ENCODE measurements at places on chromosomes 11 and 22. TPM values are rescaled to one million over a fixed set of nuclear protein-coding genes. Genes with fewer than 3 reads are reported as not detected.

- peak; percentile 72 for DNase-seq
These were observed 11.2 kb upstream of the MALAT1 start for GRCh38 chr11:65487467-65488272.

GRCh38 chr22:31278151-31278621, 14.1 kb downstream of the PIK3IP1 start:
- no peak for DNase-seq

DNA sequence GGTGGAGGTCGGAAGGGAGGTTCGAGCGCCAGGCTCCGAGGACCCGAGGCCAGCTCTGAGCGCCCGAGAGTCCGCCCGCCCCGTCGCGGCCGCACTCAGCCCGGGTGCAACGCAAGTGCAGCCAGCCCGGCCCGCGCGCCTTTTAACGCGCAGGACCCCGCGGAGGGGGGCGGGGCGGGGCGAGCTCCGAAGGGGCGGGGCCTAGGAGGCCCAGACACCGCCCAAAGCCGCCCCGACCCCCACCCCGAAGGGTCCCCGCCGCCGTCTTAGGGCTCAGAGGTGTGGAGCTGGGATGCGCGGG, at the start of gene PHOX2A:
Gene PHOX2A (minus strand): TSS at position 117 of the 301 bp plus-strand sequence. CDS start 172 bp downstream, outside the sequence.
- DNase-seq = no peak

- no peak for DNase-seq
These were observed 20.6 kb downstream of the PHF21A start for GRCh38 chr11:46100670-46101069.

DNA sequence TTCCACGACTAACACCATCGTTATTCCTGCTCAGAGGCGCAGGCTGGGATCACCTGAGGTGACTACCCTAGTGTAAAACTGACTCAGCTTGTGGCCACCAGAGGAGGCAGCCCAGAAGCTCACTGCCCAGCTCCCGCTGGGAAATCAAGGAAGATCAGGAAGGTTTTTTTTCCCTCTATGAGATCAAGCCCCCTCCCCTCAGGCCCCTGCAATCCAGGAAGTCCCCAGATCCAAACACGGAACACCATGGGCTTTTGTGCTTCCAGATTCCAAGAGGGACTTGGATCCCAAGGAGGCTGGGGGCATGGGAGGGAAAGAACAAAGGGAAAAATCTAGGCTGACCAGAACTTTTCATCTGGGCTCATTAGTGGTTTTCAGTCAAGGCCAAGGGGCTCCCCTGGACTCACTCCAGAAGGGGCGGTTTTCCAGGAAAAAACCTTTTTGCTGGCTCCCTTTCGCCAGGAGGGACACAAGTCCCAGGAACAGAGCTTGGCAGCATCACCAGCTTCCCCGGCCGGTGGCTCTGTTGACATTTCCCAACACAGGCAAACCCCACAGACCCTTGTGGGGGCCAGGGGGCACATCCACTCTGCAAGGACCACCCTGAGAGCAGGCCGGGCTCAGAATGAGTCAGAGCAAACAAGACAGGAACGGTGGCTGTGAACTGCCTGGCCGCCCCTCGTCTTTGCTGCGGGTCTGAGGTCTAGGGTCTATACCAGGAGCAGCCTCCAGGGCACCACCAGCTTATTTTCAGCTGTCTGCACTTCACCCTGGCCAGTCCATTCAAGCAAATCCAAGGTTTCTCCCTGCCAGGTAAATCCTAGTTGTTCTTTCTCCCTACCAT, 36.8 kb downstream of the MYH9 start:
- no peak for DNase-seq

DNA sequence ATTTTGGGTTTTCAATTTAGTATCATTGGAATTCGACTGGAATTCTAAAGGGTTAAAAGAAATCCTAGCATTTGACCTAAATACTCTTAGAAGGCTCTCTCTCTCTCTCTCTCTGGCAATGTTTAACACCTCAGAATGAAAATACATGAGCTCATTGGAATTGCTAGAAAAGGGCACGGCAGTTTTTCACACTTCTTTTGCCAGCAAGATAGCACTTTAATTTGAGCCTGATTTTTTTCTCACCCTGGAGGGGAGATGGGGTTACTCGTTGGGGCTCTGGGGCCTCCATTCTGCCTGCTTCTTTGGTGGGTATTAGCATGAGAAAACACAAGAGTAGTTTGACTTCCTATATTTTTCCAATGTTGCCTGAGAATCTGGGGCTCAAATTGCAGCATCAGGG, 22.8 kb upstream of the CLMP start:
- DNase-seq = no peak

GSTT2B gene
- not detected for total RNA-seq

MRGPRX3 gene
- total RNA-seq = not detected

All from K562 (cell line).